ENCODE measurements at places on chromosomes 16 and 17.

DNA sequence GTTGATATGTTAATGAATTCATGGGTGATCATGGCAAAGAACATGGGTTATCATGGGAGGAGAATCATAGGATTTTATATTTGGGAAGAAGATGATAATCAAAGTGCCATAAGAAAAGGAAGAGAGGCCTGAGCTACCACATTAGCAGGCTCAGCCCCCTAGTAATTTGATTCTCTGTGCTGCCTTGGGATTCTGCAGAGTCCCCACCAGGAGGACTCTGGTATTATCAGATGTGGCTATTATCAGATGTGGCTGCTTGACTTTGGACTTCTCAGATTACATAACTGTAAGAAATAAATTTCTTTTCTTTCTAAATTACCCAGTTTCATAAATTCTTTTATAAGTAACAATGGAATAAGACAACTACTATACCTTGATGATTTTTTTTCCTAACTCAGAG is 137.6 kb downstream of the ITFG1 start:
- no peak for DNase-seq

DNA sequence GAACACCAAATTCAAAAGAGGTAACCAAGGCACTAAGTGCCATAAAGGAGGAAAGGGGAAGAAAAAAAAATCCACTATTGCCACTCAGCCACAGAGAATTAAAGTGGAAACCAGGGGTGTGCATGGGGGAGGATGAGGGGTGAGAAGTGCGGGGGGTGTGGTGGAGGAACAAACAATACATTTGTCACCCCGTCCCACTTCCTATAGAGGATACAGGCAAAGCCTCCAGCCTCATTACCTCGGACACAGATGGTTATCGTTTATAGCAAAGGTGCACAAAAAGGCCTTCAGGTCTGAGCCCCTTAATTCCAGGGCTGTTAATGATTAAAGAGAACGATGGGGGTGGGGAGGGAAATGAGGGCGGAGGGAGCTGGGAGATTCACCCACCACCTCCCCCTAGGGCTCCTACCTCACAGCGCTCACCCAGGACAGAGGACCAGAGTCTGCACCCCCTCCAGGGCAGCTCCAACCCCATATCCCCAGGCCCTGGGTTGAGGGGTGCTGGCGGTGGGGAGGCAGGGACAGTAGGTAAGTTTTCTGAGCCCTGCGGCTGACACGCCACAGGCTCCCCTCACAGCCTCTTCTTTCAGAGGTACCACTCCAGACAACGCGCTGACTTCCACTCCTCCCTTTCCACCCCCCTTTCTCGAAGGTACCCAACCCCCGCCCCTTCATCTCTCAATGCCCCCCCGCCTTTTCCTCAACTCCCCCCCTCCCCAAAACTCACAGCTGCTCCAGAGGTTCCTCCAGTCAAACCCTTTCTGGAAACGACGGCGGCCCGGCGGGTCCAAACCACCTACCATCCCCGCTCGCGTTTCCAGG is 470 bp downstream of the DCUN1D3 start:
- no peak for DNase-seq

DNA sequence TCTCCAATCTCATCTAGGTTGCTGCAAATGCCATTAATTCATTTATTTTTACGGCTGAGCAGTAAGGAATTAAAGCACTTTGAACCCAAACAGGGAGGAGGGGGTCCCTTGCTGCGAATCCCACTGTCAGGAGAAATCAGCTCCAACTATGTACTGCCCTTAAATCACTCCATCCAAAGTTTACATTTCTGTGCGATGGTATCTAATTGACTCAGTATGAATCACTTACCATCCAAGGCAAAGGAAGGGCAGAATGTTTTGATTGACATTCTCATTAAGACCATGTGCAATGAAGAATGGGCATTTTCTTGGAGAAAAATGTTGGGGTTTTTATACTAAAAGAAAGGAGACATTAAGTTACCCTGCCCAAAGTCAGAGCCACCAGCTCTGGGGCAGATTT is 47.7 kb upstream of the XYLT1 start:
- DNase-seq = no peak

DNA sequence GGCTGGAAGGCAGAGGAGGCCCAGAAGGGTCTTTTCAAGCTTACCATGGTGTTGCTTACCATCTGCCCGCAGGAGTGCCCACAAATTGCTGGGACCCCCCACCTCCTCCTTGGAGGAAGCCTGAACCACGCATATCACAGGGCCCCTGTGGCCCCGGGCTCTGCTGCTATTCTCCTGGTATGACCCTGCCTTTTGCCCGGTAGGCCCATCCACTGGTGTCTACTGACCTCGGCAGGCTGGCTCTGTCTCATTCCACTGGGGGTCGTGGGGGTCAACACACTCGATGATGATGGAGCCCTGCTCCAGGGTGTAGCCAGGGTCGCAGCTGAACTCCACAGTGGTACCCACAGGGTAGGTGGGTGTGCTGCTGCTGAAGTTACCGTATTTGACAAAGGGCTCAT is 8.2 kb upstream of the PHF12 start:
- DNase-seq = no peak

DNA sequence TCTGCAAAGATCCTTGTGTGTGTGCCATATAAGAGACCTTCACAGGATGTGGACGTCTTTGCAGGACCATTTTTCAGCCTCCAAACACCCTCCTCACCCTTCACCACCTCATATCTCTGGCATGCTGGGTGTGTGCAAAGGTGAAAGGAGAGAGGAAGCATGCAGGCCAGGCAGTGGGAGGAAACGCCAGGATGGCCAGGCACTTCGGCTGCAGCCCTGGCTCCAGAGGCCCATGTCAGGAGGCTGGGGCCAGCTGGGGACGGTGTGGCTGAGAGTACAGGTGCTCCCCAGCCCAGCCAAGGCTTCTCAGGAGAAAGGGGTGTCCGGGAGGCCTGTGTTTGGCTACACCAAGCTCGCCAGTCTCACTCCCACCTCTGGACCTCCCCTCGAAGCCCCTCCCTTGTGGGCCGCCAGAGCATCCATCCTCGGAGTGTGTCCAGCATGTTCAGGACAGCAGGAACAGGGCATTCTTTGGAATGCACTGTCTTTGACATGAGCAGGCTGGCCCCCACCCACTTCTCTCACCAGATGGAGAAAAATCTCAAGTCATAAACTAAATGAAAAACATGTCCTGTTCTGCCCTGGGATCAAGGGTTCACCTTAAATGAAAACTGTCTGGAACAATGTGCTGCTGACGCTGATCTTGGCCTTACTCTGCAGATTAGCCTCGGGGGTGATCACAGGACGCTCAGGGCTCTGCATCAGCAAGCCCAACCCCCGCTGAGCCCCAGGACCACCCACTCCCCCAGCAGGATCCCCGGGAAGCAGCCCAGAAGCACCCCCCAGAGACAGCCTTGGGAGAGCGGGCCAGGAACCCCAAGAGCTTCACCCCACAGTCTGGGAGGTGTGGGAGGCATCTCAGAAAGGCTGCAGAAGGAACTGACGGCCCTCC is 15.9 kb downstream of the PEMT start:
- no peak for DNase-seq

- DNase-seq = no peak
Observed at GRCh38 chr17:10612957-10613744, 44.0 kb downstream of the MYH3 start.

- DNase-seq = no peak
Observed at GRCh38 chr17:259341-259976, 78.0 kb upstream of the DOC2B start.

GRCh38 chr17:80265205-80266068 is 4.8 kb downstream of the RNF213 start:
- no peak for DNase-seq

- no peak for DNase-seq
Observed at GRCh38 chr17:56913000-56913311, 893 bp downstream of the TRIM25 start.

DNA sequence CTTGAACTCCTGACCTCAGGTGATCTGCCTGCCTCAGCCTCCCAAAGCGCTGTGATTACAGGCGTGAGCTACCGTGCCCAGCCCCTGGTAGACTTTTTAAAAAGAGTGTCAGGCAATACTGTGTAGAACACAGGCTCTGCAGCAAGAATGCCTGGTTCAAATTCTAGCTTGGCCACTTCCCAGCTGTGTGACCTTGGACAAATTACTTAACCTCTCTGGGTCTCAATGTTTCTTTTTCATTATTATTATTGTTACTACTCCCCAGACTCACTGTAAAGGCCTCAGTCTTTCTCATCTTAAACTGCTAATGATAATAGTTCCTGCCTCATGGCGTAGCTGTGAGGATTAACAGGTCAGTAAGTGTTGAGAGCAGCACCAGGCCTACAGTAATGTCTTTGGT is 114.3 kb downstream of the LITAF start:
- DNase-seq = no peak

GRCh38 chr17:82058230-82058854 is 6.6 kb downstream of the GPS1 start:
- DNase-seq = no peak

- DNase-seq = no peak
Observed at GRCh38 chr16:65967376-65967775, 399.1 kb upstream of the CDH5 start.

DNA sequence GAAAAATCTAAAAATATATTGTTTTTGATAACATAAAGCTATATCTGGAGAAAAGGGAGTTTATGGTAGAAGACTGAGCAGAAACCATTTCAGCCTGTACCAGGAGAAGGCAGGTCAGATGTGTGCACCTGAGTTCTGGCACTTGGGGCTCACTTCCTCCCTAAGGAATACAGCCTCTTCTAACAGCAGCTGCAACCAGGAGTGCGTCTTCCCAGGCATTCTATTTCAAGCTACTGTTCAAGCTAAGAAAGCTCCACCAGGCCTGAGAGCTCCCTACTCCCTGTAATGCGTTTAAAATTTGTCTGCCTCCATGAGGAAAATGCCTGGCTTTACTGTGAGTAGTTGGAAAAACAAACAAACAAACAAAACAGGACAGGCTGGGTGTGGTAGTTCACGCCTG is 96.1 kb downstream of the ZNF778 start:
- no peak for DNase-seq

GRCh38 chr17:36731811-36732210 is 130.4 kb downstream of the MRM1 start:
- no peak for DNase-seq

GRCh38 chr16:88914750-88915368 is 48.4 kb upstream of the PABPN1L start:
- no peak for DNase-seq

- no peak for DNase-seq
Observed at GRCh38 chr17:38616361-38616760, 10.6 kb upstream of the SRCIN1 start.

DNA sequence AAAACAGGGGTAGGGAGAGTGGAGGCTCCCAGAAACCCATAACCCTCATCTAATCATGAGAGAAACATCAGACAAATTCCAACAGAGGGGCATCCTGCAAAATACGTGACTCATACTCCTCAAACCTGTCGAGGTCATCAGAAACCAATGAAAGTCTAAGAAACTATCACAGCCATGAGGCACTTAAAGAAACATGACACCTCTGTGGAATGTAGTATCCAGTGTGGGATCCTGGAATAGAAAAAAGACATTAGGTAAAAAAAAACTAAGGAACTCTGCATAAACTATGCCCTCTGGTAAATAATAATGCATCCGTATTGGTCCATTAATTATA is 16.4 kb downstream of the CDH5 start:
- DNase-seq = no peak

DNA sequence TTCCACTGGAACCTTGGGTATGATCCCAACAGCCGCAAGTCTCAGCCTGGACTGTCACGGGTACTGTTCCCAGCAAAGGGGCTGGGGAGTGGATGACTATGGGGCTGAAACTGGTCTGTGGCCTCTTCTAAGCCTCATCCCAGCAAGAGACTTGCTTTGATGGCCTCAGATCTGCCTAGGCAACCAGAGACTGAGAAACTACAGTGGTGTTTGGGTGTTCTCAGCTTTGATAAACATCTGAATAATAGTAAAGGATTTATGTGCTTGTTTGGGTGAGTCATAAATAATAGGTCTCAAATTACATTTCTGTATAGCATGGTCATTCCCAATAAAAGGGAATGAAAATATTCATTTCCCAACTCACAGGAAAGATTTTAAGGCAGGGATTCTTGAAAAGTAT is 30.2 kb upstream of the ULK2 start:
- no peak for DNase-seq

- peak; percentile 62 for DNase-seq
Observed at GRCh38 chr16:23433261-23433920, 19.6 kb downstream of the COG7 start.

DNA sequence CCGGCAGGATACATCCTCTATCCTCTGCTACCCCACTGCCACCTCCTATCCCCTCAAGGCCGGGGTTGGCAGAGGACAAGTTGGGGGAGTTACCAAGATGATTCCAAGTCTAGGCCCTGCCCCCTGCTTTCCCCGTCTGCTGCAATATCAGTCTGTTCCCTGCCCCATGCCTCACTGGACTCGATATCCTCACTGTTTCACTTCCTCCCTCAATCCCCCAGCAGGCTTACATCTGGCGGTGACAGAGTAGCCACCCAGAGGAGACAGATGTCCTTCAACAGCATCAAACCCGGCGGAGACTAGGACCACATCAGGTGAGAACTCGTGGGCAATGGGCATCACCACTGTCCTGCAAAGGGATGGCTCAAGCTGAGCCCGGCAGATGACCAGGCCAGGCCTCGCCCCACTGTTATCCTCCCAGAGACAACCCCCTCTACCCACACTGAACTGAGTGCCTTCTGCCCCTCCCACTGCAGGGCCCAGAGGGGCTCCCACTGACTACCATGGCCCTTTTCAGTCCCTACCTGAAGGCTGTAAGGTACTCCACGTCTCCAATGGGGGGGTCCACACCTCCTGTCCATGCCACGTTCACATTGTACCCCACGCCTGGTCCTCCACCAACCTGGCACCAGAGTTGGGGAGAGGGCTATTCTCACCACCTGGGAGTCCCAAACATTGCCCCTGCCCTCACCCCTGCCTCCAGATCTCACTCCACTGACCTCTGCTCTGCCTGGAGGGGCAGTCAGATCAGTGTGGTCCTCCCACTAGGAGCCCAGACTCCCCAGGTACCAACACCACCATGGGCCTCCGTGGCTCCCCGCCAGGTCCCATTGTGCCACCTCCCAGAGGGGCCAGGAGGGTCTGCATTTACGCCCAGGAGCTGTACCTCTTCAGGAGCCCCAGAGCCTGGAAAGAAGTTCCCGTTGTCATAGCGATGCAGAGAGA is 9.6 kb downstream of the G6PC3 start:
- no peak for DNase-seq

GRCh38 chr17:19294443-19294842 is 57.3 kb downstream of the EPN2 start:
- no peak for DNase-seq

GRCh38 chr16:89458967-89459366 is 31.4 kb downstream of the ANKRD11 start:
- DNase-seq = no peak

- DNase-seq = no peak
Observed at GRCh38 chr17:82961366-82962162, 117.8 kb upstream of the METRNL start.

DNA sequence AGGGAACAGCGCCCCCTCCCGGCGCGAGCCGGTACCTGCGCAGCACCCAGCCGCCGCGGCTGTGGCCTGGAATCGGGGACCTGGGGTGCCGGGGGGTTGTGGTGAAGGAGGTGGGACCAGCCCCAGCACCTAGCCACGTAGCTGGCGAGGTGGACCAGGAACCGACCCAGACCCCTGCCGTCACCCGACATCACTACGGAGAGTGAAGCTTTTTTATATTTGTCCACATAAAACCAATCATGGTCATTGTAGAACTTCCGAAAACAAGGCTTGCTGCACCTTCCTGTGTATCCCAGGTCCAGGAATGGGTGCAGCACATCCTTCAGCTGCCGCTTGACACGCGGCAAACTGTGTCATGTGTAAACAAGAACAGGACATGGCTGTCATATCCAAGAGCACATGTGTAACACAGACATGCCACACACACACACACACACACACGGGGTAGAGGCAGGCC is 1.3 kb downstream of the HBQ1 start:
- no peak for DNase-seq

GRCh38 chr16:72921106-72921505 is 126.8 kb downstream of the ZFHX3 start:
- DNase-seq = no peak

All from lung microvascular endothelial cell (primary cell).